ENCODE measurements at places on chromosomes 4 and X.
A peak's percentile ranks its signal among the peaks of the same experiment; 100 is the strongest.

GRCh38 chr4:112284662-112285411, 867 bp downstream of the TIFA start:
- DNase-seq, result no peak

- DNase-seq, result peak; percentile 6
Measured at GRCh38 chr4:3285558-3286334, 7.1 kb upstream of the RGS12 start.

- DNase-seq, result no peak
Measured at GRCh38 chr4:82201303-82201702, 172.5 kb downstream of the HNRNPD start.

DNA sequence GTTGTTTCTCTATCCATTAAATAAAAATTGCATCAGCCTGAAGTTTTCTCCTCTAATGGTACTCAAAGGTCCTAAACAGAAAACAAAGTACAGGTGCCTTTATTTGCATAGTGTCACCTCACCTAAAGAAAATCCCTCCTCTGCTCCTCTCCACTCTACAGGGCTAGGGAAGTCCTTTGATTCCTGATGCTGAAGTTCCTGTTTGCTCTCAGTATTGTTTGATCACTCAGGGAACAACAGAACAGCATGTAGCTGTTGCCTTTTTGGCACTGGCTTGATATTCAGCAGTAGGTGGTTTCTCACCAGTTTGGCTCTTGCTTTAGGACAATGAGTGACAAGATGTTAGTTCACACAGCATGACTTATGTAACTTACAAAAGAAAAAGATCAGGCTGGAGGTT, 156.2 kb upstream of the SLC7A11 start:
- no peak for DNase-seq

DNA sequence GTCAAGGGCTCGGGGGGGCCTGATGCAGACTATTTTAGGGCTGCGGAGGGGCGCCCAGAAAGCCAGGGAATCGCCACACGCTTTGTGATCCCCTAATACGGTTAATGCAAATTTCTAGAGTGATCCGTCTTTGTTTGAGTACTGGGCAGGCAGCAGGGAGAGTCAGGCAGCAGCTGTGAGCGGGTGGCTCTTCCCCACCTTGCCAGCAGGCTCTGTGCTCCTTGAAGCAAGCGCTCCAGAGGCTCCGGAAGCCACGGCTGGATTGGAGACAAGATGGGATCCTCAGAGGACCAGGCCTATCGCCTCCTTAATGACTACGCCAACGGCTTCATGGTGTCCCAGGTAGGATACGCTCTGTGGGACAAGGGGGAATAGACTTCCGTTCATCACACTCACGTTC, at the start of gene ASMT:
Gene ASMT (plus strand): TSS at position 133 of the 400 bp plus-strand sequence. CDS start 141 bp downstream, at position 274.
- DNase-seq, result no peak

Measured in progenitor cell of endocrine pancreas (in vitro differentiated cells).